ENCODE measurements at places on chromosomes 7 and 10.

- DNase-seq: no peak
These were observed 94.2 kb upstream of the ASAH2 start for GRCh38 chr10:50345545-50345944.

DNA sequence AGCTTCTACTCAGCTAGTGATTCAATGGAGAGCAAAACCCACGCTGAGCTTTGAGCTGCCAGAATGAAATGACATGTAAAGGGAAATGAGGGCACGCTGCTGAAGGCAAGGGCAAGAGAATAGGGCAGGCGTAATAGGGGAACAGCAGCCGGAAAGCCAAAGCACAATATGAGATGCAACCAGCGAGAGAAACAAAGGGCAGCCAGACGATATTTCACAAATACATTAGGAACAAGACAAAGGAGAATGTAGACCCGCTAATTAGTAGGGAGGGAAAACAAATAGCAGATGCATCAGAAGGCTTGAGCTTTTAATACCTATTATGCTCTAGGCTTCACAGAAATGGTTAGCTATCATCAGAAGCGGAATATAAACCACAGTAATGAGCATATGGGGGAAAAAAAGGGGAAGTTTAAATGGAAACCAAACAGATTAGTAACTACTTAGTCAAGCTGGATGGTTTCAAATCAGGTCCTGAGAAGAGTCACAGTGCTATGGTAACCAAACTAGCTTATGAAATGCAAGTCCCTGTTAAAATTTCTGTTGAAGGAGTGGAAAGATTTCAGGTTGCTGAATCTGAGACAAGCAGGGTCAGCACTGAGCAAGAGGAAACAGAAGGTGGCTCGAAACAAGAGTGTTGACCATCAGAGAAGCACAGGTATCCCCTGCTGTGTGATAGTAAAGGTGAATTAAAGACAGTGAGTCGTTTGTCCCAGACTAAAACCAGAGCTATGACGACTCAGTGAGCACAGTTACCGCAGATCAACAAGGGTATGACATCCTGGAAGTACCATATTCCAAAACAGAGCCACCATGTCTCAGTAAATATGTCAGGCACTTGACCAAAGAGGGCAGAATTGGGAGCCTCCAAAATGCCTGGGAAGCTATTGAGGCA, 496.9 kb upstream of the CELF2 start:
- no peak for DNase-seq

GRCh38 chr7:2444476-2444875, 31.7 kb downstream of the GRIFIN start:
- no peak for DNase-seq

GRCh38 chr10:7408291-7409044, 2.4 kb downstream of the SFMBT2 start:
- no peak for DNase-seq

GRCh38 chr10:11286261-11286852, 268.7 kb downstream of the CELF2 start:
- DNase-seq: no peak

GRCh38 chr10:104253106-104253505, 1.6 kb upstream of the GSTO1 start:
- DNase-seq: no peak

DNA sequence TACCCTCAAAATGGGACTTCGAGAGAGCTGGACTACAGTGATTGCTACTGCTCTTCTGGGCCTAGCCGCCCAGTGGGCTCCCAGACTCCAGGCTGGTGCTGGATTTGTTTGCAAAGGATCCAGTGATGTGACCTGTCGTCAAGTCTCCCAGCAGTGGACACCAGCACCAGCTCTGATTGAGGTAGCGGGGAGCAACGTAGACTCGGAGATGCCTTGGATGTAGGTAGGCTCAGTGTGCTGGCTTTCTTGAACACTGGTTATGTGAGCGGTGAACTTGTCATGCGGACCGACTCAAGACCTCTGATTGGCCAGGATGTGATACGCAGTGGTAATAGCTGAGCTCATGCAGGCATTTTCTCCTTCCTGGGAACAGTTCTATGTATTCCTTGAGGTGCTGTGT, 19.4 kb downstream of the AKR1C2 start:
- no peak for DNase-seq

GRCh38 chr10:1674501-1674900, 62.8 kb downstream of the ADARB2 start:
- no peak for DNase-seq

DNA sequence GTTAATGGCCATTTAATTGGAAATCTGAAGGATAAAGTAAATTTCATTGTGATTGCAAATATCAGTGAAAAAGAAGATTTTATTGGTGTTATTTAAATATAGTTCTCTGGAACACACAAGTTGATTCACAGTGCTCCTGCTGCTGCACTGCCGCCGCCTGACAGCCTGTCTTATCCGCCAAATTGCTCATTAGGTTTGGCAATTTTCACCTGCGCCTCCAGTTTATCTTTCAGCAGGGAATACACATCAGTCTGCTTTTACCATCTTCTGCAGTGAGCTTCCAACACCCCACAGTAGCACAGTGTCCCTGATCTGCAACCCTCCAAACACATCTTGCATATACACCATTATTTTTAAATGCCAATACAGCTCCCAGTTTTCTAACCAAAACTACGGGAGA, 308.3 kb downstream of the PARD3 start:
- DNase-seq: no peak

DNA sequence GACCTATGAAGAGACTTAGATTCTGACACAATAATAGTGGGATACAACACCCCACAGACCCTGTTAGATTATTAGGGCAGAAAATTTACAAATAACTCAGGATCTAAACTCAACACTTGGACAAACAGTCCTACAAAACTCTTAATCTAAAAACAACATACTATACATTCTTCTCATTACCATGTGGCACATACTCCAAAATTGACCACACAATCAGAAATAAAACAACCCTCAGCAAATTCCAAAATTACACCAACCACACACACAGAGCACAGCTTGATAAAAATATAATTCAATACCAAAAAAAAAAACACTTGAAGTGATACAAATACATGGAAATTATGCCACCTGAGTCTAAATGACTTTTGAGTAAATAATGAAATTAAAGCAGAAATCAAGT, 7.8 kb downstream of the ZNF680 start:
- no peak for DNase-seq

DNA sequence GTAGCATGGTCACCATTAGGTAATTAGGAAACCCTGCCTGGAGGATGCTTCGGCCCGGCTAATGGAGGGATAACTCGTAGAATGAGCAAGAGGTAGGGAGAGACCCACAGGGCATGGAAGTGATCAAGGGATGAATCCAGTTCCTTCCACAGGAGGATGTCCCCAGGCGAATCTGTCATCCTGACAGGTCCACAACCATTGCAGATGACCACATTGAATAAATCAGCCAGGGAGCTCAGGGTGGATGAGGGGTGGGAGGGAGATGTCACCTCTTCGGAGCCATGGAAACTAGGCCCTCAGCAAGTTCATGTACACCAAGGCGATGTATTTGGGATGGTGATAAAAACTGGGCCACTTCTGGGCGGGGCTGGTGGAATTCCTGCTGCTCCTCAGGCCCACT, 28.5 kb downstream of the SH3PXD2A start:
- no peak for DNase-seq

GRCh38 chr7:128417071-128417470, 7.3 kb upstream of the IMPDH1 start:
- DNase-seq: no peak

DNA sequence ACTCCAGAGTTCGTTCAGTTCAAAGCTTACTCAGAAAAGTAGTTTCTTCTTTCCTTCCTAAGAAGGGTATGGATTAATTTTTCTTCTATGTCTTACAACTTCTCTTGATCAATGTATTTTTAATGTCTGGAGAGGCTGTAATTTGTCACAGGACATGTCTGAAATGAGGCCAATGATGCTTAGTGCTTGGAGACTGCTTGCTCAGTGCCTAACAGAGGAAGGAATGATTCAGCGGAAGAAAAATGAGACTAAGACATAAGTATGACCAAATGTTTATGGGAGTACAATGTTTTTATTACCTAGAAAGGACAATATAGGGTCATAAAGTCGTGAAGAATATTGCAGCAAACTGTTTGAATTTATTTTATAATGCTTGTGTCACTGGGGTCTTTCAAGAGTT, 43.3 kb downstream of the GPR37 start:
- no peak for DNase-seq

DNA sequence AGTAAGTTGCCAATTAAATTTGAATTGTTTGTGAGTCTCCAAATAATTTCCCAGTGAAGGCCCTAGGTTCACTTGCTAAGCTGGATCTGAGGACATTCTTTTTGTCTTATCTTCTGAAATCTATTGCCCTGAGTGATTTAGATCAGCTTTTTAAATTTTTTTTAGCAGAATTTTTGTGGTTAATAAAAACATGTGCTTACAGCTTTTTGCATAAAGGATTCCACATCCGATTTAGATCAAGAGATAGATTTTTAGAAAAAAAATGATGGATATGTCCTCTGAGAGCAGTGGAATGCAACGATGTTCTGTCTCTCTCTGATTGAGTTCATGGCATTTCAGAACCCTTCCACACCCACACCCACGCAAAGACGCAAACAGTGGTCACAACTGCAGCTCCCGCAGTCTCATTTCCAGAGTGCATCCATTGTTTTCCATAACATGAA, 358.8 kb downstream of the SUGCT start:
- DNase-seq: no peak

DNA sequence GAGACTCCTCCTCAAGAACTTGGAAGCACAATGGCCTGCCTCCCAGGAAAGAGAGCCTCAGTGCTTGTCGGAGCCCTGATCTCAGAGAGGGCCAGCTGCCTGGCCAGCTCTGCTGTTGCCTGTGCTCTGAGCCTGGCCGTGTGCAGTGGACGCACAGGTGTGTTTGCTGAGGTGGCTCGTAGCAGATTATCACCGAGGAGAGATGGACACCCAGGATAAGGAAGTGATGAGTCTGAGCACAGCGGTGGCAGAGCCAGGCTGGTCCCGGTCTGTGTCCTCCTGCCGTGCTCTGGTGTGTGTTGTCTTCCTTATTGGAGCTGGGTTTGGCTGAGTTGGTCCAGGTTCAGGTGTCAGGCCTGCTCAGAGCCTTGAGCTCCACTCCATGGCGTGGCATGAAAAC, 208.5 kb downstream of the EBF3 start:
- DNase-seq: no peak

GRCh38 chr7:91247500-91247899, 16.7 kb upstream of the FZD1 start:
- no peak for DNase-seq

DNA sequence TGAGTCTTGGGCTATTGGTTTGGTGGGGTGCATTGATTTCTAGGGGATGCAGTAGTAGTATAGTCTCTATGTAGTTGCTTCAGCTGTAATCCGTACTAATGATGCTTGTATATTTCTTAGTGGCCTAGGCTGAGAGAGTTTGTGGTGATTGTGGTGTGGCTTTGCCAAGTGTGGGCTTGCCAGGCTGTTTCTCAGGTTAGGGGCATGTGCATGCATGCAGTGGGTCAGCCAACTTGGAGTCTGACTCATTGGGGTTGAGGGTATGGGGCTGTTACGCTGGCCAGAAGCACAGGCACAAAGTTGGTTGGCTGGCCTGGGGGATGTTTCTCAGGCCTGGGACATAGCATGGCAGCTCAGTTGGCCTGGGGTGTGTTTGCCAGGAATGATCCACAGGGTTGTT, 25.7 kb upstream of the PLA2G12B start:
- no peak for DNase-seq

DNA sequence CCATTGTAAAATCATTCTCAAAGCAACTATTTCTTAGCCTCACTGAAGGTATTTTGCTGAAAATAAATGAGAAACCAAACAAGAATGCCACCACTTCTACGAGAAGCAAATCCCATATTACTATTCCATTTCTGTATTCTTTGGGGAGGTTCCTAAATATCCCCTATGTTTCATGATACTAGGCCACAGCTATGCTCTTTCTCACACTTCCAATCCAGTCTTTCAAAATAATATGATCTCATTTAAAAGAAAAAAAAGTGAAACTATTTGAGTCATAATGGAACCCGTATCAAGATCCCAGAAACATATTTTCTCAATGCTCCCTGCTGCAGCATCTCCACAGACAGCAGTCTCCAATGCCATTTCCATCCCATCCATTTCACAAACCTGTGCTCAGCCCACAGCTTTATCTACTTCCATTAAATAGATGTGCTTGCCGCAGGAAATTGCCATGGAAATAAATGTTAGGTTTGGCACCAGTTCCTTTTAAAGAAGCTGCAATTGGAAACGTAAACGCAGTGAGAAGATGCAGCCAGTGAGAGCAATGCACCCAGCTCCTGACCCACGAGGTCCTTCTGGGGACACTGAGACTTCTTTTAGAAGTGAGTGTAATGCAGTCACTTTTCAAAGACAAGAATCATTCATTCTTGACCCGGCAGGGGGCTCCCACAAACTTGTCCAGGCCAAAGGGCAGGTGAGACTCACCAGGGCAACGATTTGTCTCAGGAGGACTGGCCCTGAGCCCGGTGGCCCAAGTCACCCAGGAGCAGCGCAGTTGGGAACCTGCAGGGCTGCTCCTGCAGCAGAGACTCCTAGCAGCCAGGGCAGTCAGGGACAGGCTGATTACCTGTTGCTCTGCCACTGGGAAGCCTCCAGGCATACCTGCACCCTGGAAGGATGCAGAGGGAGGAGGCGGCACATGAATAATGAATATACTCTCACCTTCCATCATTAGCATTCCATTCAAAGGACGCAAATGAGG, 99.6 kb downstream of the C10orf90 start:
- no peak for DNase-seq

DNA sequence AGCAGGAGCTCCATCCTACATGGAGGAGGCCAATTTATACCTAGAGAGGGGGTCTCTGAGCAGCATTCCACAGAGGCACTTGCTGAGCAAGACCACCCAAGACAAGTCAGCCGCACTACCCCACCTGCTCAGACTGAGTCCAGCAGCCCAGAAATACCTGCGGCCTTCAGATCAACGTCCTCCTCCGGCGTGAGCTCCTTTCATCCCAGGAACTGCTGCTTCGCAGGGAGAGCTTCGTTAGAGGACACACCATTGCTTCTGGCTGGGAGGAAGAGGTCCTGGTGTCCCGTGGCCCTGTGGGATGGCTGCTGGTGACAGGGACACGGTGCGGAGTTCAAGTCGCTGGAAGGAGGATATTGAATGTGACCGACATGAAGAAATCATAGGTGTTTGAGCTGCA, 216.9 kb upstream of the PPP2R2D start:
- no peak for DNase-seq

DNA sequence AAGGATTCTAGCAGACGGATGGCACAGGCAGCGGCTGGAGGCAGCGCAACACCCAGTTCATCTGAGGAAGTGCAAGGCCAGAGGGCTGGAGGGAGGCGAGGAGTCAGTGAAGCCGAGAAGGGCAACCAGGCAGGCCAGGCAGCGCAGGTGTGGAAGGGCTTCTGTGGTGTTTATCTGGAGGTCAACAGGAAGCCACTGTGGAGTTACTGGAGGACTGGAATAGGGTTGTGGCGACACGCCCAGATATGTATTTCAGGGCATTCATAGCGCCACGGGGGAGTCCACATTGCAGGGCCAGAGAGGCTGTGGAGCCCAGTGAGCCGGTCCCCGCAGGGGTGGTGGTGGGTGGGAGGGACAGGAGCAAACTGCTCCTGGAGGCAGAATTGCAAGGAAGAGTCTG, 150.6 kb downstream of the CDH23 start:
- no peak for DNase-seq

DNA sequence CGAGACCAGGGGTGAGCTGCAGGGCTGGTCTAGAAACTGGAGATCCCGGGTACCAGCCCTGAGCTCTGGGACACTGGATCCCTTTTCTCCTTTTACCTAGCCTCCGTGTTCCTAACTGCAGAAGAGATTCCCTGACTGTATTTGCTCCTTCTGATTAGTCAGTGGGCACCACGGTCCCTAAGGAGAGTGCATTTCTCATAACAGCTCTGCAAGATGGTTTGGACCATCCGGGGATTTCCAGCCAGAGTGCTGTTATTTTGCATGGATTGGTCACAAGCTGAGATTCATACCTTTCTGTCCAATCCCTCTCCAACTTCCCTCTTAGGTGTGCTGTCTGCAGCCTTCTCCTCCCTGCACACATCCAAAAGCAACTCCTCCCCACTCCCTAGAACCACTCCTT, 122.6 kb downstream of the MYL10 start:
- no peak for DNase-seq
